ENCODE measurements at places on chromosomes 6 and 20. TPM values are rescaled to one million over a fixed set of nuclear protein-coding genes. Genes with fewer than 3 reads are reported as not detected.

GHRH gene
- not detected for total RNA-seq

VSX1 gene
- total RNA-seq, result not detected

CSNK2B gene
- 297 TPM for total RNA-seq

INSM1 gene
- total RNA-seq, result not detected

COL19A1 gene
- total RNA-seq, result 0.96 TPM

Data from epithelial cell of alveolus of lung (primary cell).